Cortex of kidney (tissue), 1 donor: ENCODE measurements at places on chromosomes 6 and 20.

- no peak for DNase-seq
Measured at GRCh38 chr6:137226697-137227096, 7.5 kb upstream of the IFNGR1 start.

GRCh38 chr6:166251655-166252054, 56.5 kb downstream of the PRR18 start:
- DNase-seq, result no peak

GRCh38 chr6:138275976-138276375, 57.7 kb upstream of the PBOV1 start:
- DNase-seq, result no peak

DNA sequence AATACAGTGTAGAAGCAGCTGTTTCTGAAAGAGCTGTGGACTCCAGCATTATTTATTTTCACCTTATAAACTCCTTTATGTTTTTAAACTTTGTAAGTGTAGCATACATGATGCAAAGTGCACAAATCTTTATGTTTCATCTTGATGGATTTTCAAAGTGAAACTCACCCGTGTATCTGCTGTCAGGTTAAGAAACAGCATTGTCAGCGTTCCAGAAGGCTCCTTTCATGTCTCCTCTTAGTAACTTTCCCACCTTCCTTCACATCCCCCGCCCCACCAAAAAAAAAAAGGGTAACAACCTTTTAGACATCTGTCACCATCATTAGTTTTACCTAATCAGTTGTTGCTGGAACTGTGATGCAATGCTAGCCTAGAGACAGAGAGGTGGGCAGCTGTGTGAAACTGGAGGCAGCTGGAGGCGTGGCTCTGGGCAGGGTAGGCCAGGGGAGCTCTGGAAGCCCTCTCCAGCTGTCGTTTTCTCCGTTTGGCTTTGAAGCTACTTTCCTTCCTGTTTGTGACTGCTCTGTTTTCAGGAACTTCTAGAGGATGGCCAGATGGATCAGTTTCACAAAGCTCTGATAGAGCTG, 7.2 kb downstream of the ACTR5 start:
- no peak for DNase-seq

DNA sequence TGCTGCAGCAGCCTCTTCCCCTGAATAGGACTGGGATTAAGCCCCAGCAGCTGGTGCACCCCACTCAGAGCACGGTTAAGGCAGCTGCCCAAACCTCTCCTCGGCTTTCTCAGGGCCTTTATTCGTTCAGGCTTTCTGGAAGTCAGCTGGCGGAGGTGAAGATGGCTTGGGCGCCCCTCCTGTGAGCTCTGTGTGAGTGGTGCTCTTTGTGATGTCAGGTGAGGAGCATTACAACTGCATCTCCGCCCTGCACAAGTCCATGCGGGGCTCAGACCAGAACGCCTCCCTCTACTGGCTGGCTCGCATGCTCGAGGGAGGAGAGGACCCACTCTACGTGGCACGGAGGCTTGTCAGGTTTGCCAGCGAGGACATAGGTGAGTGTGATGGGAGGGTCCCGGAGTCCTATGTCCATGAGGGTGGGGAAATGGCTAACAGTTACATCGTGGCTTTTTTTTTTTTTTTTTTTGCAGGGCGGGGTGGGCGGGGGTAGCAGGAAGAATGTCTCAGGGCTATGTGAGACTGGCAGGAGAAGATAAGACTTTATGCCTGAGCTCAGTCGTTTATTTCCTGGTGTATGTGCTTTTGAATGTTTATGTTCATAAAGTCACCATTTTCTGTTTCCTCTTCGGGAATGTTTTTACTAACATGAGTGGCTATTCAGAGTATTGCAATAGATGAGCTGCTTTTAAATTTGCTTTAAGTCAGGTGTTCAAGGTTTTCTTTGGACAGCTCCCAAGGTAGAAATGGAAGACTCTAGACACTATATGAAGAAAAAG, 18.2 kb downstream of the WRNIP1 start:
- no peak for DNase-seq

- no peak for DNase-seq
Measured at GRCh38 chr6:18997375-18997826, 610.3 kb downstream of the RNF144B start.

DNA sequence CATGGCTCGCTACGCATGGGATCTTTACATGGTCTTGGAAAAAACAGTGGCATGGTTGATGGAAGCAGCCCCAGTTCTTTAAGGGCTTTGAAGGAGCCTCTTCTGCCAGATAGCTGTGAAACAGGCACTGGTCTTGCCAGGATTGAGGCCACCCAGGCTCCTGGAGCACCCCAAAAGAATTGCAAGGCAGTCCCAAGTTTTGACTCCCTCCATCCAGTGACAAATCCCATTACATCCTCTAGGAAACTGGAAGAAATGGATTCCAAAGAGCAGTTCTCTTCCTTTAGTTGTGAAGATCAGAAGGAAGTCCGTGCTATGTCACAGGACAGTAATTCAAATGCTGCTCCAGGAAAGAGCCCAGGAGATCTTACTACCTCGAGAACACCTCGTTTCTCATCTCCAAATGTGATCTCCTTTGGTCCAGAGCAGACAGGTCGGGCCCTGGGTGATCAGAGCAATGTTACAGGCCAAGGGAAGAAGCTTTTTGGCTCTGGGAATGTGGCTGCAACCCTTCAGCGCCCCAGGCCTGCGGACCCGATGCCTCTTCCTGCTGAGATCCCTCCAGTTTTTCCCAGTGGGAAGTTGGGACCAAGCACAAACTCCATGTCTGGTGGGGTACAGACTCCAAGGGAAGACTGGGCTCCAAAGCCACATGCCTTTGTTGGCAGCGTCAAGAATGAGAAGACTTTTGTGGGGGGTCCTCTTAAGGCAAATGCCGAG, 78.2 kb downstream of the ASXL1 start:
- DNase-seq, result no peak

DNA sequence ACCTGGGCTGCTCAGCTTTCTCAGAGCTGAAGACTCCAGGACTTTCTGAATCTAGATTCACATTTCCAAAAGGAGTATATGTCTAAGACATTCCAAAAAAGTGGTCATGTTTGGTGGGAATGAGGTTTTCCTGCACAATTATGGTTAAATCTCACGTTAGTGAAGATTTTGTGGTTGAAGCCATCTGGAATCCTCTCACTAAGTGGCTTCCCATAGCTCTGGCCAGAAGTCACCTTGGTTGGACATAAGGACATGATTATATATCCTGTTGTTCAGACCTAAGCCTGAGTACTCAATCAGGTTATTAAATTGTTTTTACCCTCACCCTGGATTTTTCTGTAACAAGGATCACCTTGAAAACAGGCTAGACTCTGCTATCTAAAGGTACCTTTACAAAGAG, 176.1 kb upstream of the PLN start:
- DNase-seq, result no peak

- DNase-seq, result no peak
Measured at GRCh38 chr6:152952866-152953509, 29.9 kb downstream of the FBXO5 start.

GRCh38 chr20:19765913-19766312, 7.9 kb downstream of the RIN2 start:
- no peak for DNase-seq

- DNase-seq, result no peak
Measured at GRCh38 chr6:16092990-16093389, 35.9 kb upstream of the MYLIP start.

GRCh38 chr6:127515794-127516661, 3.1 kb downstream of the MTCL3 start:
- DNase-seq, result no peak

DNA sequence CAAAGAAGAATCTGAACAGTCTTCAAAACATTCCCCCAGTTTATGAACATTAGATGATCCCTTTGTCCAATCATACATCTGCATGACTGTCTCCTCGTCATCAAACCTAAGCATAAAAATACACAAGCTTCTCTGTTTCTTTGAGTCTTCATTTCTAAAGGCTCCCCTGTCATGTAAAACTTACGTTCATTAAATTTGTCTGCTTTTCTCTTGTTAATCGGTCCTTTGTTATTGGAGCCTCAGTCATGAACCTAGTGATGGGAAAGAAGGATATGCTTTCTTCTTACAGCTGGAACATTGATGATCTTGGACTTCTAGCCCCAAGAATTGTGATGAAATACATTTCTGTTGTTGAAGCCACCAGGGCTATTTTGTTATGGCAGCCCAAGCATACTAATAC, 18.0 kb upstream of the RIPOR2 start:
- DNase-seq, result no peak

GRCh38 chr6:53246924-53247323, 98.3 kb upstream of the GCM1 start:
- DNase-seq, result no peak

GRCh38 chr6:7230956-7231713, 81.9 kb downstream of the SSR1 start:
- no peak for DNase-seq

DNA sequence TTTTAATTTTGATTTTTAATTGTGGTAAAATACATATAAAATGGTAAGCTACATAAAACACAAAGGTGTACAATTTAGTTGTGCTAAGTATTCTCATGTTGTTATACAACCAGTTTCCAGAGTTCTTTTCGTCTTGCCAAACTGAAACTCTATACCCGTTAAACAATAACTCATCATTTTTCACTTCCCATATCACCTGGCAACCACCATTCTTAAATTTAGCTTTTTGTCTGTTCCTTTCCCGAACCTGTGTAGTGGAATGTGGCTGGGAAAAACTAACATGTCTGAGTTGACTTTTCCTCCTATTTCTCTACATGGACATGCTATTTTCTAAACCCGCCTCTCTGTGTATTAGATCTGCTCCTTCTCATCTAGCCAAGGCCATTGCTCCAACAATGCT, 27.6 kb downstream of the RPRD1B start:
- DNase-seq, result no peak

DNA sequence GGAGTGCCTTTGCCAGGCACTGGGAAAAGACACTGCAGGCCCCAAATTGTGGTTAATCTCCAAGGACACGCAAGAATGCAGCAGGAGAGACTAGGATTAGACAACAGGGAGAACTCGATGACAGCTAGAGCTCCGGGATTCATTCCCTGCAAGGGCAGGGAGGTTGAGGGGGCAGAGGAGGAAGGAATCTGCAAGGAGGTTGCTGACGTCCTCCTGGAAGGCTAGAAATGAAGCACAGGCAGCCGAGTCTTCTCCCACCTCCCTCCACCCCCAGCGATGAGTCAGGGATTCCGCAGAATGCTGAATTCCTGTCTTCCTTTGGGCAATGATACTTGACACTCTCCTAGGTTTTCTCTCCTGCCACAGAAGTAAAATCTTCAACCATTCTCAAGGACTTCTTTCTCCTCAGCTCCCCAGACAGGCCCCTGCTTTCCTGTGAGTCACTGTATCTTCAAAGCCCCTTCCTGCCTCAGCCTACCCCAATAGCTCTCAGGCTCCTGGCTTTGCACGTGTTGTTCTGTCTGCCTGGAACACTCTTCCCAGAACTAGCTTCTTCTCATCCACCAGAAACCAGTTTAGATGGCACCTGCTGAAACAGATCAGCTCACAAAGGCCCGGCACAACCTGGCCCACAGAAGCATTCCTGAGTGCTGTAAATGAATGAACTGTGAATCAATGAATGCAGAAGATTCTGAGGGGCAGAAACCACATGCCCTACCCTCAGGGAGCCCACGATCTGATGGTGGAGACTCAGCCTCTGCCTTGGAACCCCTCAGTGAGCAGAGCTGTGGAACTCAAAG, 85.6 kb downstream of the MRPL14 start:
- no peak for DNase-seq

DNA sequence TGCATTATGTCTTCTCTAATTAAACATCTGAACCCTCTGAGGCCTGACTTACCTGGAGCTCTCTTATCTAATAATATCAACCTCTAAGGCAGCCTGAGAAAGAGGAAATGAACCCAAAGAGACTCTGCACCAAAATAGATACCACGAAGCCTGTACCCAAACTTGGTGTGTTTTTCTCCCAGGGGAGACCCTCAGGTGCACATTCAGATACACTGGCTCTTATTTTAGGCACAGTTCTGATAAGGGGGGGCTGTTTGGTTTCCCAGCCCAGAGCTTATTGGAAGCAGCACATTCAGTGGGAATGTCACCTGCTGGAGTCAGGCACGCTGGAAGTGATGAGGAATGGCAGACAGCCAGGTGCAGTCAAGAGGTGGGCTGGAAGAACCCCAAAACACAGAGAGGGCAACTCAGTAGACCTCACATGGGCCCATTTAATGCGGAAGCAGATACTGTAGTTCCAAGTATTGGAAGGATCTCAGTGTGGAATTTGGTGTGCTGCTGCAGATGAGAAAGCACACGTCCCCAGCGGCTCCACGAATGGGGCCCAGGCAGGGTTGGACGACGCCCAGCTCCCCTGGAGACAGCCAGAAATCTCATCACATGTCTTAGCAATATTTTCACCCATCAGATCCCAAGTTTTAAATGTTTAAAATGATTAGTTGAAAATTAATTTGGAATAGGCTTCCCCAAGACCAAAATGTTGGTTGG, 9.7 kb upstream of the CCR6 start:
- no peak for DNase-seq

DNA sequence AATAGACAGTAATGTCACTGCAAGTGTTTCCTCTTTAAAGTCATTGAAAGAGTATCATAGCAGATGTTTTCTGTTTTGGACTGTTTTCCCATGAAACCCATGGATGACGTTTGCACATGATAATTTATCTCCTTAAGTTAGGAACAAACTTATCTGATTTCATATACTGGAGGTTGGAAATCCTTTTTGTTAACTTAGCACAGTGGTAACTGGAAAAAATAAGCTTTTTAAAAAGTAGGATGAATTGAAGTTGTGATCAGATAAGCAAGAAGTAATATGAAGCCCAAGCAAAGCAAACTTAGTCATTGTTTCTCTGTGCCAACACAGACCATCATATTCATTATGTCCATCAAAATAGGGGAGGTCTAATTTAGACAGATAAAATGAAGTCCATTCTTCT, 61.6 kb downstream of the PLCB4 start:
- no peak for DNase-seq

DNA sequence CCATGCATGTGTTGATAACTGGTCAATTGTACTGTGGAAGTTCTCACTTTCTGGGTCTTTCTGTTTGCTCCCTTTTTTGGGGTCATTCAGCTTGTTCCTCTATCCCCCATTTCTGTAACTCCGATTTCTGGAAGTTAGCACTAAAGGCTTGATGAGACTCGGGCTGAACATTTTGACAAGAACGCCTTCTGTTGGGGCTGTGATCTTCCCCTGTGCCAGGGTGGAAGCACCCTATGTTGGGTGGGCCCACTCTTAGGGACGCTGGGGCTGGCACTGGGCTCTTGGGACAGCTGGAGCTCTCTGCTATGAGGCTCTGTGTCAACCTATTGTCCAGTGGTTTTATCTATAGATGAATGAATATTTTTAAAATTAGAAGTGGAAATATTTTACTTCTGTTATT, 60.1 kb upstream of the FRMD1 start:
- no peak for DNase-seq

DNA sequence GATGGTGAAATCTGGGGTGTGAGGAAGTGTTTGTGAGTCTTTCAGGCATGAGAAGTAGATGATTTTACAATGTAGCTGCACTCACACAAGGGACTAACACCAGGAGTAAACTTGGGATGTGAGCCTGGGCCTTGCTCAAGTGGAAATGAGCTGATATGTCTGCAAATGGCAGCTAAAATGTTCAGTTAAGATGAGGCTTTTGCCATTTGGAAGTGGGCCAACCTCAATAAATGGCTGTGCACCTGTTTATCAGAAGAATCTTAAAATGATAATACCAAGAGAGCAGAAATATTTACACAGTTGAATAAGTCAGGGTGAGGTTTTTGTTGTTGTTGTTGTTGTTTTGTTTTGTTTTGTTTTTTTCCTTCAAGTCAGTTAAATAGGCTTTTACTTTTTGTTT, 25.7 kb upstream of the KLHL31 start:
- no peak for DNase-seq
